ENCODE measurements at places on chromosomes 6 and 20.

DNA sequence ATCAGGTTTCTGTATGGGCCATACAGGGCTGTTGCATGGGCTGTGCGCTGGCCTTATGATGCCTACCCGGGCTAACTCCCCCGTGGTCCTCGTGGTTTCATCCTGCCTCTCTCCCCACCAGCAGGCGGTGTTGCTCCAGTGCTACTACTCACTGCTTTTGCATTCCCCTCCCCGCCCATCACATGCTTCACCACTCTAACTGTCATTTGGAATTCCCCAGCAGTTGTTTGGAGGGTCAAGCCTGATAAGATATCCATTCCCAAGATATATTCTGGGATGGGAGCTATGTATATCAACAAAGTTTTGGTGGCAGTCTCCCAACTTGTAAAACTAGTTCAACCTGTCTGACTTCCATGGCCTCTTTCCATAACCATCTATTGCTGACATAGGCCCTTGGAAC lies 233.2 kb upstream of the SOX4 start:
- no peak for ATAC-seq

- no peak for ATAC-seq
These were observed 51.9 kb upstream of the SYNDIG1 start for GRCh38 chr20:24417485-24417884.

GRCh38 chr20:32113591-32114260 lies 4.2 kb downstream of the TM9SF4 start:
- no peak for ATAC-seq

GRCh38 chr20:58565461-58566175 lies 50.4 kb upstream of the APCDD1L start:
- no peak for ATAC-seq

DNA sequence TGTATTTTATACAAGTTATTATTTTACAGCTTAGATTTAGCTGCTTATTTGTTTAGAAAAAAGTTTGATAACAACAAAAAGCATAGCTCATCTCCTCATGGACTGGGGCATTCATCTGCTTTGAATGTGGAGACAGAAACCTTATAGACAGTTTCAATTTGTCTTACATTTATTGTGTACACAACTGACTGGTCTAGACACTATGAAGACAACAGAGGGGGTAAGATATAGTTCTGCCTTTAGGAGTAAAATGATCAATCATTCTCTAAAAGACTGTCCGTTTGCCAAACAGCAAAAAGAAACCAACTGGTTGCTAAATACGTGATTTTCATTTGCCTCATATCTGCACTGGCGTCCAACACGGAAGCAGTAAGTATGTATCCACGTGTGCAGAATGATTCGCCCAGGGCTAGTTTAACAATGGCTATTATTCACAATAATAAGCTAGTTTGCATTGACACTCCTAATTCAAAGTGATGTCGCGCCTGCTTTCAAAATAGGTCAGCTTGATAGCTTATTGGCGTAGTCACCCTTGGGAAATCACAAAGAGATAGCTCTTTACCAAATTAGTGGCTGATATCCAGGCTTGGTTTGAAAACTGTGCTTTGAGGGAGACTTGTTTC lies 153.6 kb downstream of the BMP2 start:
- ATAC-seq: no peak

DNA sequence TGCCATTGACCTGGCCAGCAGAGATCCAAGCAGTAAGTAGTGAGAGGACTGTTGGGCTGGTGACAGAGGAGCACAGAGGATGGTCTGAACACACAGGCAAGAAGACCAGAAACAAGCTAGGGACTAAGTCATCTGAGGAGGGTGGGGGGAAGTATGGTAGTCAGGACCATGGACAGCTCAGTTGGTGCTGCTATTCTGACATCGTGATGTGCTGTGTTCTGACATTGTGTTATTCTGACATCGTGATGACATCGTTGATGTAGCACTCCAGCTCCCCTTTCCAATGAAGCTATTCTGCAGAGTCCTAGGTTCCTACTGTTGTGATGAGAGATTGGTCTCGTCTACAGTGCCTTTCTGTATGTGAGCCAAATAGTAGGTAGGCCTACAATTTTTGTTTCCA lies 28.7 kb downstream of the CFAP206 start:
- no peak for ATAC-seq

DNA sequence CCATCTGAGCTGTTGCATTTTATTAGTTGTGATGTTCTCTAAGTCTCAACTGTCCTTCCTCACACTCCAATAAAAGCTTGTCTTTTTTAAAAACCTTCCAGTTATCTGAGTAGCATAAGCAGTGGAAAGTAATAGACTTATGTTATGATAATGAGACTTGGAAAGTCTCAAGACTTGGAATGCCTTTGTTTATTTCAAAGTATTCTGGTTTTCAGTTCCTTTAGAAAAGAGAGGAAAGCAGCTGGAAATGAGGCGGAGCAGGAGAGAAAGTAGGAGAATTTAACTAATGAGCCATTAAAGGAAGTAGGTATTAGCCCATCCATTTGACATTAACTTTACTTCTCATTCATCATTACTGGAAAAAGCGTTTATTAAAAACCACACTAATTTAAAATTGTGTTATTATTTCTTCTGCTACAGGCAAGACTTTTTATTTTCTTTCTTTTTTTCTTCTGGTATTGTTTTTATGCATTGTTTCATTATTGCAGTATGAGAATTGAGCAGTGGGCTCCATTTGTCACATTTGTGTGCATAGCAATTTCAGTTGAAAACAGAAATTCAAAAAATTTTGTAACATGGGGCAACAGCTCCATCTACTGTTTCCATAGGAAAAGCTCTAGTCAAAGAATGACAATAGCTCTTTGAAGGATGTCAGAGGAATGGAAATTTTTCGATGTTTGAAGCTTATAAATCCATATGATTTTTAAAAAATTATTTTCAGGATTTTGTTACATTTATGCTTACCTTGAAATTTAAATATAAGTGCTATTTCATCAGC lies 194.8 kb downstream of the COL9A1 start:
- no peak for ATAC-seq

DNA sequence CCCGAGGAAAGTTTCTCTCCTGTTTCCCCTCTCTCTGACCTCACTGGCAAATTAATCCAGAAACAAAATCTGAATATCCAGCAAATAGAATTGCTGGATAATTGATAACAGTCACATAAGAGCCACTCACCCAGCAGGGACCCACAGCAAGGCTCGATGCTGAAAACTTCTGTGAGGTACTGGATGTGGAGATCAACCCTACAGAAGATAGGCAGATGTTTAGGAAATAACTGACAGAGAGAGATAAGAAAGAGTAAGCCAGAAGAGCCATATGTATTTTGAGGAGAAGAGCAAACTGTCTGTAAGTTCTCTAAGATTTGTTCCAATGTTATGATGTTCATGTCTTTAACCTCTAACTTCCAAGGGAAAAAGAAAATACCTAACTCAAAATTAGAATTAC lies 59.7 kb downstream of the PKHD1 start:
- ATAC-seq: no peak

- peak; percentile 44 for ATAC-seq
These were observed 32.9 kb downstream of the PKIG start for GRCh38 chr20:44615169-44615791.

DNA sequence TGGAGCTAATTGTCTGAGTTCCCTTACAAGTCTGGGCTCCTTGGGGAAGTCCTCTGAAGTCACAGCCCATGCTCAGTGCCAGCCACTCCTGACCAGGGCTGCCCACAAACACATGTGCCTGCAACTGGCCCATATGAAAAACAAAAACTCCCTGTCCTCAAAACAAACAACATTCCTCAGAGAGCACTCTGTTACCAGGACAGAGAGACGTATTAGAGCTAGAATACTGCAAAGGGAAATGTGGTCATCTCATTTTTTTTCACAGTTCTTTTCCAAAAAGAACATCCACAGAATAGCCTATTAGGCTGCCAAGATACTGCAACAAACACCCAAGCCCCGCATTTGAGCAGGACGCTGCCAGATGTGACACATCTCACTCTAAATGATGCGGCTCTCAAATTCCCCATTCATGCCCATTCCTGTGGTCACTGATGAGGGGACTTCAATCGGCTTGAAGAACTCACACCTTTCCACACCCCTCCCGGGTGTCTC lies 71.1 kb downstream of the SLC22A23 start:
- no peak for ATAC-seq

- peak; percentile 53 for ATAC-seq
These were observed 141.1 kb downstream of the PDSS2 start for GRCh38 chr6:107318100-107318736.

DNA sequence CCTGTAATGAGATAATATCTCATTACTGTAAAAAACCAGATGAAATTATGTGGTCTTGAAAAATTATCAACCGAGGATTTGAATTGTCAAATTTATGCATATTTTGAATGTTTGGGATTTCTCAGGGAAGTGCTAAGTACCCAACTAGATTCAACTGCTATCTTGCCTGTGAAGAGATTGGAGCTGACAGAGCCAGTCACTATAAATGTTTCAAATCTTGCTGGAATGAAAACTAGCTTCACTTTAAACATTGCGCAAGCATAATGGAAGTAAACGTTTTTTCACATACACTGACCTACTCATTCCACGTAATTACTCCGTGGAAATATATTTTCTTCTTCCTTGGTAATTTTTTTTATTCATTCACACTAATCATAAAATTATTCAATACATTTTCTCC lies 46.7 kb downstream of the TMEM170B start:
- ATAC-seq: no peak

DNA sequence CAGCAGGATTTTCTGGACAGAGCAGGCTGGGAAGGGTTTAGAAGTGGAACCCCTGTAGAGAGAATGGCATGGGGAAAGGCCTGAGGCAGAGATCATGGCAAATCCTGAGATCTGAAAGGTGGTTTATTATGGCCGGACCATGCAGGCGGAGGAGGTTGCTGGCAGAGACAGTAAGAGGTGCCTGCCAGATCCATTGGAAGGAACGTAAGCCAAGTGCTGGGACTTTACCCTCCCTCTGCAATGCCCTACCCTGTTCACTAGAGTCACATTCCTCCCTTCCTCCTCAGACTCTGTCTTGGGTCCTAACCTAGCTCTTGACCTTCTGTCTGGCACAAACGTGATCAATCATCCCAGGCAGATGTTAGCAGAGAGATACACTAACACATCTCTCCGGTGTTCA lies 66.4 kb upstream of the SLC22A23 start:
- ATAC-seq: no peak

GRCh38 chr6:91970700-91971099 lies 1383.8 kb upstream of the MAP3K7 start:
- ATAC-seq: no peak

GRCh38 chr6:30157999-30158398 lies 3.0 kb downstream of the TRIM10 start:
- no peak for ATAC-seq

DNA sequence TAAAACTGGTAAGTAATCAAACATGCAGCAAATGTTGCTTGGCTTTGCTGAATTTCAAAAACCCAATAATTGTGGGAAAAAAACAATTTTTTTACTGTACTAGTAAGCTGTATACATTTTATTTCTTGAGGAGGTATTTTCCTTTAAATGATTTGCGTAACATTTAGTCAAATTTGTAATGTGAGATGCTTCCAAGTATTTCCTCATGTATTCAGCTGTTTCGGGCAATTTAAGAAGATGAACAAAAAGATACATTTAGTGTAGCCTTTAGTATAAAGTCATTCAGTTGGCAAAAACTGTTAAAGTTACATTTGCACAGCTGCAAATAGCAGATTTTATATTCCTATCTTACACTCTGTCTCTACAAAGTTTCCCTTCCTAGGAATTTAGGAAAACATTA lies 186.1 kb upstream of the SCGN start:
- ATAC-seq: no peak

DNA sequence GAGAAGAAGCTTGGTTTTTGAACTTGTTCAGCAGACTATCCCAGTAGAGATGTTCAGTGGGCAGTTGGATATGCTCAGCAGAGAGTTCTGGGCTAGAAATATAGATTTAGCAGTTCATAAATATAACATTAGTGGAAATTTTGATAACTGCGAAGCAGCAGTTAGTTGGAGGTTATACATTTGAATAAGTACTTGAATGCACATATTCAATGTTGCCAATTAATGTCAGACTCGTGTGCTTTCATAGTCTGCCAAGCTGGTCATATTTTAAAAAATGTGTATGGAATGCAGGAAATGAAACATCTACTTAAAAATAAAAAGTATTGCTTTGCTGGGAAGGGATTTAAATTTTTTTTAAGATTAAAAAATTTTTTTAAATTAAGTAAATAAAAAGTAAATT lies 92.5 kb upstream of the E2F3 start:
- ATAC-seq: no peak

DNA sequence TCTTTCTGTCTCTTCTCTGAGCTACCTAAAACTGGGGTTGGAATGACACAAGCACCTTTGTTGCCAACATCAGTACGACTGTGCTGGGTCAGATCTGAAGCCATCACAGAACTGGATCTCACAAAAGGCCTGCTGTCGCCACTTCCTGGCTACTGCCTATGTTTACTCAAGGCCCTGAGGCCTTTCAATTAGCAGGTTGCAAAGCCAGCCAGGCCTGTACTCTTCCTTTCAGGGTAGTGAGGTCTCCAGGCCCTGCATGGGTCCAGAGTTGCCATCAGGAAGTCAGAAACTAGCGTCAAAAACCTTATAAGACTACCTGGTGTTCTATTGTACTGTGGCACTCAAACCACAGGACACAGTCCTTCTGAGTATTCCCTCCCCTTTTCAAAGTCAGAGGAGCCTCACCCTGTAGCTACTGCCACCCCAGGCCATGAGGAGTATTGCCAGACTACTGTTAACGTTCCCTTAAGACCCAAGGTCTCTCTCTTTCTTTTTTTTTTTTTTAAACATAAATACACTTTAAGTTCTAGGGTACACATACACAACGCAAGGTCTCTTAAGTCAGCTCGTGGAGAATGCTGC lies 937.4 kb upstream of the GJE1 start:
- no peak for ATAC-seq

GRCh38 chr6:151370509-151371078 lies 20.8 kb downstream of the ZBTB2 start:
- ATAC-seq: no peak

DNA sequence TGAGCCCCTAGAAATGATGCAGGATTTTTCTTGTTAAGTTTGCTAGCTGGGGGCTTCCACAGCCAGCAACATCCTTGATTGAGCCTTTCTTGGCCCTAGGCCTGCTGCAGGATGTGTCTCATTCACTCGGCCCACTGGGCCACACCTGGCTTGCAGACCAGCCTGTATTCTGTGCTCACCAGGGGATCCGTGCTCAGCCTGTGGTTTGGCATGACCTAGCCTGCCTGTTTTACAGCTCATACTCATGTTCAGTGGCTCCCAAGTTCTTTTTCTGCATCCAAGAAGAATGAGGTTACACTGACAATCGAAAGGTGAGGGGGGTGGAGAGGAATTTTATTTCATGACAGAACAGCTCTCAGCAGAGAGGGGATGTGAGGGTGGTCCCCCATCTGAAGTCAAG lies 263.4 kb downstream of the RIMS1 start:
- ATAC-seq: no peak

DNA sequence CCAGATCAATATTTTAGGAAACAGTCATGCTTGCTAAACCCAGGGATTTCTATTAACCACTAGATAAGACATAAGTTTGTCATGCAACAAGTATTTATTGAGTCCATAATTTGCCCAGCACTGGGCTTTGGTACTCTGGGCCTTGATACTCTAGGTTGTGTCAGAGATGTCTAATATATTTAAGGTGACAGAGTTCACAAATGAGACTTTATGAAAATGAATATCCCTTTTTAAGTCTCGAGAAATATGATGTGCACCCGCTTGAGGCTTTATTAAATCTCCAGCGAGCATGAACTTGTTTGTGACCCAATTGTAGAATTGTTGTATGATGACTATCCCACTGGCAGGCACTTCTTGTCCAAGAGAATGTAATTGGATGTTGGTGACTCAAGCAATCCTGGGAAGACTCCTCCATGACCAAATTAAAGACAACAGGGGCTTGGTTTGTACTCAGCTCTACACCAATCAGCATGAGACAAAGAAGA lies 109.2 kb downstream of the ESR1 start:
- ATAC-seq: no peak

GRCh38 chr6:98832284-98833056 lies 1.9 kb upstream of the POU3F2 start:
- no peak for ATAC-seq

All from activated CD4-positive, CD25-positive, alpha-beta regulatory T cell treated with anti-CD3 and anti-CD28 coated beads, Interleukin-2, amount 50 U/mL, for 24 hours (primary cell).